ENCODE measurements at places on chromosomes 5 and 9. TPM values are rescaled to one million over a fixed set of nuclear protein-coding genes. Genes with fewer than 3 reads are reported as not detected.

- no peak for DNase-seq
Measured at GRCh38 chr5:44278469-44278868, 110.8 kb downstream of the FGF10 start.

- DNase-seq, result no peak
Measured at GRCh38 chr5:38208782-38209378, 49.5 kb upstream of the EGFLAM start.

- DNase-seq, result no peak
Measured at GRCh38 chr9:14530366-14530765, 162.9 kb downstream of the ZDHHC21 start.

DNA sequence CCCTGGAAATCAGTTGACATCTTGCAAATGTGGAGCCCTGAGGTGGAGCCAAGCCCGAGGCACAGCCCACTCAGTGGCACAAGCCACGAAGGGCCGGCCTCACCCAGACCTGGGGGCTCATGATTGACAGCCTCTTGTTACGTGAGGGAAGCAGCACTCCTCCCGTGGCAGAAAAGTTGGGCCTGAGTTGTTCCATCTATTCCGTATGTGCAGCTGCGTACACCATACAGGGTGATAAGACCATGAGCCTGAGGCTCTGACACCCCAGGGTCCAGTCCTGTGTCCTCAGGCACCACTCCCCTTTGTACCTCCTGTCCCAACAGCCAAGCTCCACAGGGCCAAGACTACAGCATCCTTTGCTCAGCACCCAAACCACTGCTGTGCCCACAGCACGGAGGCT, 1.9 kb upstream of the ORM2 start:
- no peak for DNase-seq

- DNase-seq, result no peak
Measured at GRCh38 chr5:170603578-170604565, 100.1 kb downstream of the KCNIP1 start.

GRCh38 chr5:33049298-33049697, 338.2 kb downstream of the NPR3 start:
- no peak for DNase-seq

- no peak for DNase-seq
Measured at GRCh38 chr5:66882606-66883227, 286.5 kb downstream of the MAST4 start.

DNA sequence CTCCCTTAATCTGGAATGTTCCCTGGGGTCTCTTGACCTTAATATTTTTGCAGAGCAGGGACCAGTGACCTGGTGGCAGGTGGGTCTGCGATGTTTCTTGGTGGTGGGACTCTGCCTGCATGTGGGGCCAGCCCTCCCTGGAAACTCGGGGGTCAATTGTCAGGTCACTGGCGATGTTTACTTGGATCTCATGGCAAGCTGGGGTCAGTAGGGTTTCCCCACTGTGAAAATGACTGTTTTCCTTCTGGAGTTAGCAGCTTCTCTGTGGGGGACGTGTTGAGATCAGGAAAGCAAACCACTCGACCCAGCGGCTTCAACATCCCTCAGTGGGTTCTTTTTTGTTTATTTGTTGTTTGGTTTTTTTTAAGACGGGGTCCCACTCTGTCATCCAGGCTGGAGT, 73.9 kb downstream of the KCNT1 start:
- DNase-seq, result no peak

The CDC20B gene
- not detected for total RNA-seq

The NR4A3 gene
- total RNA-seq, result 2.5 TPM

The ANGPTL2 gene
- total RNA-seq, result 2.8 TPM

The TNFSF8 gene
- 2.1 TPM for total RNA-seq
